Activated T-cell treated with anti-CD3 and anti-CD28 coated beads for 48 hours (primary cell): ENCODE measurements at places on chromosomes 16 and 17.

GRCh38 chr17:14514973-14515372 lies 214.1 kb downstream of the HS3ST3B1 start:
- no peak for DNase-seq

DNA sequence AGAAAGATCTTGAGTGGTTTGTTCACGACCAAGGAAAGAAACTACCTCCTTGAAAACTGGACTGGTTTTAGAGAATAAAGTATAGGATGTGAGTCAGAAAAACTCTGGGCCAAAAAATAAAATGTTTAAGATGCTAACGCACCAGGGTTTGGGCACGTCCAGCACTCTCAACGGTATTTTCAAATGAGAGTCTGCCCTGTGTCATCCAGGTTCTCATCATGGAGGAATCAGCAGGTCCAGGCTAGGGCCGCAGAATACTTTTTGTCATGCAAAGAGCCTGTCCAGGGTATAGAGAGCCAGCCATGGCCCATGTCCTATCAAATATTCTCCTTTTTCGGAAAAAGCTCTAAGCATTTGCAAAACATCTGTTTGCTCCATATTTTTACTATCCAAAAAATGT lies 2.4 kb downstream of the NXN start:
- DNase-seq, result no peak

DNA sequence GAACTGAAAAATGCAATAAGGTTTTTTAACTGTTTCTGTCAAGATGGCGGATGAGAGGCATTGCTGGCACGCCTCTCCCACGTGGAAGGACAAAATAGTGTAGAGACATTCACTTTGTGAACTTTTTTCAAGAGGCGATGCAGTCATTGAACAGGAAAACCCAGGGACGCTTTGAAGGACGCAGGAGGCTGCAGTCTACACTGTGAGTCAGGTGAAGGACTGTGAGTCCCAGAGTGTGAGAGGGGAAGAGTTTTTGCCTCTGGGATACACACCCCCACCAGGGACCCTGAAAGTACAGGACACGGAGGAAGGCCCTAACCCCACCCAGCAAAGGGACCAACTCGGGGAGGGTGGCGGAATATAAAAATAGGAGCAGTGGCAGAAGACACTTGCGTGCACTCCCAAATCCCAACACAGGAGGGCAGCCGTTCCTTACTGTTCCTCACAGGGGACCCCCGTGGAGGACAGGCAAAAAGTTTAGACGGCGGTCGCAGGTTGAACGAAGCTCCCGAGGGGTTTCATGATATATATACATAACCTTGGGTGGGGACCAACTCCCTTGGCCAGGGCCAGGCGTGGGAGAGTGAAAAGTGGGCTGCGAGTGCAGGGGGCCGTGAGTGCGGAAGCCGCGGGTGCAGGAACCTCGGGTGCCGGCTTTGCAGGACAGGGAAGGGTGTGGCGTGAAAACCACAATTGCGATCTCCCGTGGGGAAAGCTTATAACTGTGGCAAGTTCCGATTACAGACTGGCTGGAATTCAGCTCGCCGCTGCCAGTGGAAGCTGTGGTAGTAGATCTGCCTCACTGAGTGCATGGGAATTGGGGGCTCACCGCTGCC lies 82.0 kb upstream of the ALOX12 start:
- peak; percentile 68 for DNase-seq

GRCh38 chr17:56595831-56596690 lies 2.6 kb downstream of the NOG start:
- no peak for DNase-seq

DNA sequence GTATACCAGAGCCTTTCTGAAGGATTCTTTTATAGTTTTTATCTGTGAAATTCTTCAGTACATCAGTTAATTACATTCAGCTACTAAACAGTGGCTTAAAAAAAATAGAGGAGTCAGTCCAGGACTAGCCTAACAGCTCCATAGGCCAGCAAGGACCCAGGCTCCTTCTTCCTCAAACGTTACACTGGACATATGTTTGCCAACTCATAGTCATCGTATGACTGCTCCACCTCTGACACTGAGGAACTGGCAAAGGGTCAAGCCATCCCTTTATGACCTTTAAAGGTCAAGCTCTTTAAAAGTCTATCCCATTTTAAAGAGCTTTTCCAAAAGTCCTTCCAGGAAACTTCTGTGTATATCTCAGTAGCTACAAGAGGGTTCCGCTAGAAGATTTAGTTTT lies 36.6 kb downstream of the PHLPP2 start:
- no peak for DNase-seq

GRCh38 chr17:49861150-49861884 lies 13.4 kb upstream of the TAC4 start:
- peak; percentile 52 for DNase-seq

GRCh38 chr17:70172449-70172848 lies 3.1 kb downstream of the KCNJ2 start:
- no peak for DNase-seq

GRCh38 chr16:63458846-63459245 lies 1422.6 kb upstream of the CDH8 start:
- no peak for DNase-seq

- DNase-seq, result no peak
These were observed 16.7 kb downstream of the CDH11 start for GRCh38 chr16:65105171-65105570.

DNA sequence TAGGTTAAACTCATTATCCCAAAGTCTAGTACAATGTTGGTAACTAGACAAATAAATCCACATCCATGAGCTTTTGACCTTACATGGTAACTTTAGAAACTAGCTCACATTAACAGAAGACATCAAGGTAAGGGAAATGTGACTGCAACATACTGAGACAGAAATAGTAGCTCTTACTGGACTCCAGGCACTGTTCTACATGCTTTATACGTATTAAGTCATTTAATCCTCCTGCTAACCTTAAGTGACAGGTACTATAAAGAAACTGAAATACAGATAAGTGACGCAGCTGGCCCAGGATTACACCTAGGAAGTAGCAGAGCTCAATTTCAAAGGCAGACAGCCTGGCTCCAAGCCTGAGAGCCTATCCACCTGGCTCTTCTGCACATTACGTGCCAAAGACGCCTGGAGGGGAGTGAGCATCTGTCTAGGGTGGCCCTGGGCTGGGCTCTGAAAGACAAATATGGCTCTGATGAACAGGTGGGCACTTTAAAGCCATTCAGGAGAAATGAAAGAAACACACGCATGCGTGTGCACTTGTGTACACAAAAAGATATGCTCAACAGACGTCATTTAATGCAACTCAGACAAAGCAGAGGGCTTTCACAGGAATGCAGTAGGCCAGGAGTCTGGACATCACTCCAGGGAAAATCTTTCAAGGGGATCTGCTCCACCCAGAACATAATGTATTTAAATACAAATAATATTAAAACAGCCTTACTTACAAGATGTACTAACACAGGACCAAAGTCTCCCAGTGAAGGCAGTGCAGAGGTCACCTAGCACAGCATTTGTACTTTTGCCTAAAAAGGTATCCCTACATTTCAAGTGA lies 4.4 kb downstream of the ZC3H7A start:
- no peak for DNase-seq

DNA sequence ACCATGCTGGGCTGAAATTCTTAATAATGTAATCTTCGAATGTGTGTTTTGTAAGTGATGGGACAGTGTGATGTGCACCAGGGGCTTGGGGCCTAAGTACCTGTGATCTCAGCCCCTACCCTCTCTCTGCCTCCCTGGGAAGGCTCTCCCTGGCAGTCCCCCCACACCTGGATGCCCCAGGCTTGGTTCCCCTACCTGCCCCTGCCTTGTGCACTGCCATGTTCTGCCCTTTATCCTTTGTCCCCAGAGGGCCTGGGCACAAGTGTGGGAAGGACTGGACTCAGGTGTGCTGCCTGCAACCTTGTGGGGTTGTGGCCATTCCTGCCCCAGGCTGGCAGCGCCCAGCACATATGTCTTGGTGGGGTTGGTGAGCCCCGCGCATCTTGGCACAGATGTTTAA lies 55.4 kb upstream of the CREBBP start:
- no peak for DNase-seq

GRCh38 chr16:56985288-56985961 lies 3.9 kb upstream of the NLRC5 start:
- no peak for DNase-seq

- DNase-seq, result no peak
These were observed 9.9 kb upstream of the WFIKKN1 start for GRCh38 chr16:620700-621525.

GRCh38 chr17:5699814-5700213 lies 115.5 kb upstream of the NLRP1 start:
- DNase-seq, result no peak

DNA sequence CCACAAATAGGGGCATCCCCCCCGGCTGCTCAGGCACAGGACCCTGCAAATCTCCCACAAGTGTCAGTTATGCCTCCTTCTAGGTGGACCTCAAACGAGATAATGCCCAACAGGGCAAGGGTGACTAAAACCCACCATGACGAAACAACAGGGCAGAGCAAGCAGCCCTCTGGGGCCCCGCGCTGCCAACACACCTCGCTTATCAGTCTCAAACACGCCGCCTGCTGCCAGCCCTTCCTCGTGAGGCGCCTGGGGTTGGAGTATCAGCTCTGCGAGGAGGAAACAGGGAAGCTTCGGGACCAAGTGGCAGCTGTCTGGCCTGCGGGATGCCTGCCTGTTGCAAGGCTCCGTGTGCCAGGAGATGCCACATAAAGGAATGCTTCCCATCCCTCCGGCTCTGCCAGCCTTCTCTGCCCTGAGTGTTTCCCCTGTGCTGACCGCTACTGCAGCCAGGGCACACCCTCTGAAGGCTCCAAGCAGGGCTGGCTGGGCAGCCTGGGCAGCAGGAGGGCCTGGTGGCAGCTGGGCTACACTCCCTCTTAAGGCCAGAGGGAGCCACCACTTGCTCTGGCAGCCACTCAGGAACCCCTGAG lies 2.5 kb downstream of the SMIM5 start:
- DNase-seq, result no peak

- no peak for DNase-seq
These were observed 13.3 kb upstream of the FOXF1 start for GRCh38 chr16:86496929-86497461.

GRCh38 chr17:55391244-55391757 lies 30.3 kb downstream of the MMD start:
- DNase-seq, result no peak

DNA sequence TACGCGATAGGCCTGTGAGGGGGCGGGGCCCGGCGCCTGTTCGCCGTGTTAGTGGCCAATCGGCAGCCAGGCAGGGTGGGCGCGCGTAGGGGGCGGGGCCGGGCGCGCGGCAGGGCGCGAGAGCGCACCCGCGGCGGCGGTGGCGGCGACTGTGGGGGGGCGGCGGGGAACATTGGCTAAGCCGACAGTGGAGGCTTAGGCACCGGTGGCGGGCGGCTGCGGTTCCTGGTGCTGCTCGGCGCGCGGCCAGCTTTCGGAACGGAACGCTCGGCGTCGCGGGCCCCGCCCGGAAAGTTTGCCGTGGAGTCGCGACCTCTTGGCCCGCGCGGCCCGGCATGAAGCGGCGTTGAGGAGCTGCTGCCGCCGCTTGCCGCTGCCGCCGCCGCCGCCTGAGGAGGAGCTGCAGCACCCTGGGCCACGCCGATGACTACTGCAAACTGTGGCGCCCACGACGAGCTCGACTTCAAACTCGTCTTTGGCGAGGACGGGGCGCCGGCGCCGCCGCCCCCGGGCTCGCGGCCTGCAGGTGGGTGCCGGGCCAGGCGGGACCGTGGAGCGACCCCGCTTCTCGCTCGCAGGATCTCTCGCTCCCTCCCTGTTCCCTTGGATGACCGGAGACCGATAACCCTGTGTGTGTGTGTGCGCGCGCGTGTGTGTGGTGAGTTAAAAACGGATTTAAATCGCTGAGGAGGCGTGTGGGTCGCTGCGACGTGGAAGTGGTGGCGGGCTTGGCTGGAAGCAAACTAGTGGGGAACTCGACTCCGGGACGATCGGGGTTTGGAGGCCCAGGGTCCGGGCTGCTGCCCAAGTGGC lies at the start of gene NFATC3:
Gene NFATC3 (plus strand): TSS at position 112 of the 813 bp plus-strand sequence. CDS start 312 bp downstream, at position 424.
- DNase-seq, result peak; percentile 99

- no peak for DNase-seq
These were observed 262.3 kb downstream of the SOX9 start for GRCh38 chr17:72382971-72383722.

DNA sequence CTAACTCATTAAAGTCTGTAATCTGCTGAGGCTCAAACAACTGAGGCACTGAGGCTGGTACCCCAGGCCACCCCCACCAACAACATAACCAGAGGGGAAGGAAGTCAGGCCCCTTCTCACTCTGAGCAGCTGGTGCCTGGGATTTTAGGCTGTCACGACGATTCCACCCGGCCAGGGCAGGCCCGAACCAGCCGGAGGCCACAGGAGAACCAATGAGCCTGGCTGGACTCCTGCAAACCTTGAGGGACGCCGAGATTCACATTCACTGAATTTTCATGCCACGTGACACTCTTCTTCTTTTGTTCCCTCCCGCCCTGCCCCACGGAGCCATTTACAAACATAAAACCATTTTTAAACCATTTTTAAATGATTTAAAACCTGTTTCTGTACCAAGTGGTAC lies 48.1 kb downstream of the RPH3AL start:
- DNase-seq, result no peak

DNA sequence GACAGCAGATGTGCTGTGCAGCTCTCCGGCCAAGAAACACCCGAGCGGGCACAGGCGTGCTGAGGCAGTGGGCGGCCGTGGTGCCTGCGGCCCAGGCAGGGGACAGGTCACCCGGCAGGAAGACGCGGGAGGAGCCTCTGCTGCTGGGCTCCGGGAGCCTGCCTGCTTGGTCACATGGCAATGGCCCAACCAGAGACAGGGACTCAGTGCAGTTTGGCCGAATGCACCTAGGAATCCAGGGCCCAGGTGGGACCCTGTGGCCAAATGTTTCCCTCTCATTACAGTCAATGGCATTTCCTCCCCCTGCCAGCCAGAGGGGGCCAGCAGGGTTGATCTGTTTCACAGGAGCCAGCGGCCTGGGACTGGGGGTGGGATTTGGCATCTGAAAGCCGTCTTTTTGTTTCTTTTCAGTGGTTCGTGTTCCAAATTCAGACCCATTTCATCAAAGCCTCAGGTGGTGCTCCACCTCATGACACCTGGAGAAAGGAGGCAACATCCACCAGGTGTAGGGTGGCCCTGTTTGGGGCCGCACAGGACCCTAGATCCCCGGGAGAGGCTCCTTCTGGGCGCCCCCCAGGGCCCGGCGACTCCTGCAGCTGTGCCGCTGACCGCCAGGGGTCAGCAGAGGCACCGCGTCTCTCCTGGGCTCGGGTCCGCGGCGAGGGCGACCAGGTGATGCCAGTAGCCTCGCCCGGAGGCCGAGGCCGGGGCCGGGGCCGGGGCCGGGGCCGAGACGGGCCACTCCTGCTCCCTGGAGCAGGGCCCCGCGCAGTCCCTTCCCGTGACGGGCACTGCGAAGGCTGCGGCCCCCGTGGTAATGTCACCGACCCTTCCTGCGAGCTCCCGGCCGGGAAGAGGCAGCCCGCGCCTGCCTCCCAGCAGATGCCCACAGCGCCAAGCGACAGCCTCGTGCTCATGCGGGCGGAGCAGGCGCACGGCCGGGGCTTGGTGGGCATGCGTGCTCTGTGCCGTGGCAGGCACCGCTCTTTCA lies 118.5 kb downstream of the C16orf78 start:
- peak; percentile 34 for DNase-seq
